KG1 (cell line): ENCODE measurements at places on chromosomes 3 and 15.

DNA sequence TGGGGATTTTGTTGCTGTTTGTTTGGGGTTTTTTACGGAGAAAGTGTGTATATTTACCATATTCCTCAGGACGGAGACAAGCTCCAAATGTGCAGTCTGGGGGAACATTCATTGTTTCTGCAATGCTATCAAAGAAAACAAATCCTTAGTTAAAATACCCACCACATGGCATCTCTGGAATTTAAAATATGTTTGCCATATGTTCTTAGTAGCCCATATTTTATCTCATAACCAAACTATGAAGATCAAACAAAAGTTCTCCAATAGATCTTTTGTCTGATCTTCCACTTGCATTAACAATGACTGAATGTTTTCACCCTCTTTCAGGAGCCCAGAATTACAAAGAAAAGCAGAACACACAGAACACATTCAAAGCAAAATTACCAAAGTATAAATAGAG lies 35.3 kb downstream of the EFHB start:
- no peak for DNase-seq

- no peak for DNase-seq
These were observed 28.6 kb downstream of the TASOR start for GRCh38 chr3:56654460-56654859.

DNA sequence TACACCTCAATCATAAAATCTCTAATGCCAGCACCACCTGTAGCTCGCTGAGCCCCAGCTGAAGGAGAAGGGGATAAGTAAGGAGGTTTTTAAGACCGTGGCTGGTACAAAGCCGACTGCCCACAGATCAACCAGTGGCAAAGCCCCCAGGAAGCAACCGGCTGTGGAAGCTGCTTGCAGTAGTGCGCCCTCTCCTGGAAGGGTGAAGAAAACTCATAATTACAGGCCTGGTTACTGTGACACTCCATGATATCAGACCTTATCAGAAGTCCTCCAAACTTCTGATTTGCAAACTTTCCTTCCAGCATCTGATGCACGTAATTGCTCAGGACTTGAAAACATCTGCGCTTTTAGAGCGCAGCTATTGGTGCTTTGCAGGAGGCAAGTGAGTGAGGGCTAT lies 63.1 kb upstream of the MCTP2 start:
- DNase-seq: no peak

DNA sequence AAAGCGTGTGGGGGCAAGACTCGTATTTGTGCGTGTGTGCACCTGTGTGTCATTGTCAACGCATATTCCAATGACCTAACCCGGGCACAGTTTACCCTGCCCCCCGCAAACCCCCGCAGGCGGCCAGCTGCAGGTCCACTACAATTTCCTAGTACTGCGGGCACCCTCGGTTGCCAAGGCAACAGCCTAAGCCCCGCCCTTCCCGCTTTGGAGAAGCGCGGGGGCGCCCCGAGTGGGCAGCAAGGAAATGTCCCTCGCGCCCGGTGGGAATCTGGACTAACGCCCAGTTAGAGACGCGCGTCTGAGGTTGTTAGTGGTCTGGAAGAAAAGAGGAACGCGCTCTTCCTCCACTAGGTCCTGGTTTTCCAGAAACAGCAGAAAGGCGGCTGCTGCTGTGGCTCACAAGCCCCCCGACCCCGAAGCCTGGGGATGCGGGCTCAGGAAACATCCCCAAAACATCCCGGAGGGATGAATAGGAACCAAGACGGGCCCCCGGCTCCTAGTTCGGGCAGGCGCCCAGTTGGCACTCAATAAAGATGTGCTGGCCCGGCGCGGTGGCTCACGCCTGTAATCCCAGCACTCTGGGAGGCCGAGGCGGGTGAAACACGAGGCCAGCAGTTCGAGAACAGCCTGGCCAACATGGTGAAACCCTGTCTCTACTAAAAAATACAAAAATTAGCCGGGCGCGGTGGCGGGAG lies 1.1 kb downstream of the ABHD14A start:
- no peak for DNase-seq

DNA sequence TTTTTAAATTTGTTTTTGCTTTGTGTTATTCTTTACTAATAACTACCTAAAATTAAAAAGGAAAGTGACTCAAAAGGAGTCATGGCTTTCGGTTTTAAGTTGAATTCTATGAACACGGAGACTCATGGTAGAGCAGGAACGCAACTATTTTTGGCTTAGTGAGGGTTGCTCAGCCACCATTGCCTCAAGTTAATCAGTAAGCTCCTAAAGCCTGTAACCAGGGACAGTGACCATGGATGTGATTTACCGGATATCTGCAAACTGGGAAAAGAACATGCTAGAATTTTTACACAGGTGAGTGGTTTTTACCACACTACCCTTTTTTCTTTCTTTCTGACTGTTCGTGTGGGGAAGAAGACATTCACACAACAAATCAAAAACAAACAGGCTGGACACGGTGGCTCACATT lies 11.8 kb downstream of the SLC12A8 start:
- no peak for DNase-seq
